ENCODE measurements at places on chromosomes 13 and 19.

GRCh38 chr19:48218997-48219396 is 36.7 kb downstream of the CARD8 start:
- DNase-seq, result no peak

GRCh38 chr13:42099962-42100675 is 51.7 kb downstream of the DGKH start:
- DNase-seq, result no peak

GRCh38 chr19:3671680-3672574 is 28.3 kb downstream of the PIP5K1C start:
- no peak for DNase-seq

DNA sequence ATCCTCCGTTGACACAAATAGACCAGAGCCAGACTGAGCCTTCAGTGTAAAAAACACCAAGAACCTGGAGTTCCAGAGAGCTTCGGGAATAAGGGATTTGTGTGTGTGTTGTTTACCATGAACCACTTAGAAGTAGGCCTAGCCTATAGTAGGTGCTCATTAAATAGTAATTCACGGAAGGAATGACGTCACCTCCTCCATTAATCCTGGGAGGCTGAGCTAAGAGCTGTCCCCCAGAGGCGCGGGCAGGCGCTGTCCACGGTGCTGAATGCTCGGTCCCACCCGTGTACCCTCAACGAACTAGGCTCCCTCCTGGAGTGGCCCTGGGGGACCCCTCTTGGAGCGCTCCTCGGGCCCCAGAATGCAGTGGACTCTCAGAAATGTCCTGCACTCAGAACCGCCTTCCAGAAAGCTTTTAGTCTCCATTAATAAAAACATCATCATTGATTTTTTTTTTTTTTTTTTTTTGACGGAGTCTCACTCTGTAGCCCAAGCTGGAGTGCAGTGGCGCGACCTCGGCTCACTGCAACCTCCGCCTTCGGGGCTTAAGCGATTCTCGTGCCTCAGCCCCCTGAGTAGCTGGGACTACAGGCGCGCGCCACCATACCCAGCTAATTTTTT is 6.5 kb downstream of the UNC13A start:
- no peak for DNase-seq
